B cell (primary cell): ENCODE measurements at places on chromosomes 2 and 18. TPM values are rescaled to one million over a fixed set of nuclear protein-coding genes. Genes with fewer than 3 reads are reported as not detected.

- no peaks in the 10 kb centered on the region for H3K4me1 ChIP-seq
- no peaks in the 10 kb centered on the region for H3K36me3 ChIP-seq
- no peaks in the 10 kb centered on the region for H3K27me3 ChIP-seq
- H3K27ac ChIP-seq = no peak overlapping the region
- H3K4me3 ChIP-seq = no peak overlapping the region
- DNase-seq = no peak
Measured at GRCh38 chr2:146821836-146822316, 1023.0 kb upstream of the ACVR2A start.

DNA sequence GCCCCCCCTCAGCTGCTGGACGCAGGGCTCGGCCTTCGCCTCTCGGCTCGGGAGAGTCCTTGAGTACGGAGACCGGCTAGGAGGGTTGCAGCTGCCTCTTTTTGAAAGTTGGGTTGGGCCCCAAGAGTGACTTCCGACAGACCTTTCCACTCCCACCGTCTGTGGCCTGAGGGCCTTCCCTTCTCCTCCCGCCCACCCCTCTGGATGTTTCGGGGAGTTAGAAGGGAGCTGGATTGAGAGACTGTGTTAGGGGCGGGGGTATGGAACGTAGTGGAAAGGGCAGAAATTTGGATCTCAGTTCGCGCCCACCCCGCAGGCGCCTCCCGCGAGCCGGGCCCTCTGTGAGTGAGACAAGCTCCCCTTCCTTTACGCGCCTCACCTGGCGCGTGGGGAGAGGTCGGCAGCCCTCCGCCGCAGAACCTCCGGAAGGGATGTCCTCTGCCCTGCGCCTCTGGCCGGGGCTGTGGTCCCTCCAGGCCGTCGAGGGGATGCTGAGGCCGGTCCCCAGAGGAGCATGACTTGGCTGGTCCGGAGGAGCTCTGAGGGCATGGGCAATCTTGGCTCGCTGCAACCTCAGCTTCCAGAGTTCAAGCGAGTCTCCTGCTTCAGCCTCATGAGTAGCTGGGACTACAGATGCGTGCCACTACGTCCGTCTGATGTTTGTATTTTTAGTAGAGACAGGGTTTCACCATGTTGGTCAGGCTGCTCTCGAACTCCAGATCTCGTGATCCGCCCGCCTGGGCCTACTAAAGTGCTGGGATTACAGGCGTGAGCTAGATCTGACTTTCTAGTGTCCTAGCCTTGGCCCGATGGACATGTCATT lies 15.9 kb downstream of the C2orf74 start:
- H3K4me1 ChIP-seq = peaks cover 42% of the 10 kb centered on the region
- peak; percentile 71 for DNase-seq
- H3K27me3 ChIP-seq = no peaks in the 10 kb centered on the region
- H3K36me3 ChIP-seq = peaks cover 38% of the 10 kb centered on the region
- H3K27ac ChIP-seq = peak overlapping the region; percentile 91
- H3K4me3 ChIP-seq = peak overlapping the region; percentile 52

- H3K36me3 ChIP-seq = no peaks in the 10 kb centered on the region
- H3K4me1 ChIP-seq = peaks cover 32% of the 10 kb centered on the region
- DNase-seq = peak; percentile 16
- H3K27me3 ChIP-seq = no peaks in the 10 kb centered on the region
- no peak overlapping the region for H3K4me3 ChIP-seq
Measured at GRCh38 chr2:234994438-234995321, 42.9 kb downstream of the SH3BP4 start.

- H3K4me3 ChIP-seq = no peak overlapping the region
- DNase-seq = no peak
- H3K27me3 ChIP-seq = no peaks in the 10 kb centered on the region
- no peak overlapping the region for H3K27ac ChIP-seq
- H3K36me3 ChIP-seq = no peaks in the 10 kb centered on the region
Measured at GRCh38 chr18:71760541-71760940, 783.6 kb downstream of the CBLN2 start.

Gene TMEM247
- polyA plus RNA-seq = not detected in 2 replicates

DNA sequence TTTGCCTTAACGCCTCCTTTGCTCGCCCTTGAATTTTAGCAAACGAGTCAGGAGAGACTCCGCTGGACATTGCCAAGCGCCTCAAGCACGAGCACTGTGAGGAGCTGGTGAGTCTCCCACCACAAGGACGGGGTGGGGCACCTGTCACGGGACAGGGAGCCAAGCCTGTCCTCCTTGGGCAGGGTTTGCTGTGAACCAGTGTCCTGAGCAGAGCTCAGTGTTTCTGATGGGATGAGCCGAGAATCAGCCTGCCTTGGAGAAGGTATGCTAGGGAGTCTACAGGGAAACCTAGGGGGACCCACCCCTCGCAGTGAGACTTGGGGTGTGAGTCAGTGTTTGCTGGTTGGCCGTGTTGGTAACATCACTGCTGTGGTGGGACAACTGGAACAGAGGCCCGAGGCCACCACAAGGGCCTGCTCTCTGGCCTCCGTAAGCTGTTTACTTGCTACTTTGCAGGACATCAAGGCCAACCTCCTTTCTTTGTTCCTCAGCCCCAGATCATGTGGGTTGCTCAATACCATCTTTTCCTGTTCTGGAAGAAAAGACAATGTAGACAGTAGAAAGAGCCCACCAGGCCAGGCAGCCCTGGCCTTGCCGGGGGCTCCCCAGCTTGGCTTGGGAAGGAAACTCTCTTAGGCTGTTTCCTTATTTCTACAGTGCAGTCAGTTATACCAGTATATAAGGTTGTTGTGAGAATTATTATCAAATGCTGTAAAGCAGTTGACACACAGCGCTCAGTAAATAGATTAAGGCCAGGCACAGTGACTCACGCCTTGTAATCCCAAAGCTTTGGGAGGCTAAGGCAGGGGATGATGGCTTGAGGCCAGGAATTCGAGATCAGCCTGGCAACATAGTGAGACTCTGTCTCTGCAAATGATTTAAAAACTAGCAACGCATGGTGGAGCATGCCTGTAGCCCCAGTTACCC lies 42.4 kb downstream of the ITGB1BP1 start:
- DNase-seq = no peak
- no peaks in the 10 kb centered on the region for H3K4me1 ChIP-seq
- H3K36me3 ChIP-seq = no peaks in the 10 kb centered on the region
- H3K27ac ChIP-seq = no peak overlapping the region
- H3K27me3 ChIP-seq = no peaks in the 10 kb centered on the region

GRCh38 chr18:23099621-23100020 lies 35.7 kb upstream of the CABLES1 start:
- H3K27ac ChIP-seq = no peak overlapping the region
- no peaks in the 10 kb centered on the region for H3K4me1 ChIP-seq
- DNase-seq = no peak
- H3K36me3 ChIP-seq = no peaks in the 10 kb centered on the region
- peaks cover 3% of the 10 kb centered on the region for H3K27me3 ChIP-seq

GRCh38 chr2:120465989-120466703 lies 120.2 kb downstream of the INHBB start:
- DNase-seq = no peak
- no peak overlapping the region for H3K4me3 ChIP-seq
- no peak overlapping the region for H3K27ac ChIP-seq
- H3K27me3 ChIP-seq = no peaks in the 10 kb centered on the region

- no peak overlapping the region for H3K27ac ChIP-seq
- no peak for DNase-seq
- no peaks in the 10 kb centered on the region for H3K27me3 ChIP-seq
- no peak overlapping the region for H3K4me3 ChIP-seq
- H3K4me1 ChIP-seq = no peaks in the 10 kb centered on the region
- no peaks in the 10 kb centered on the region for H3K36me3 ChIP-seq
Measured at GRCh38 chr18:31233621-31234275, 71.1 kb upstream of the DSC1 start.

GRCh38 chr2:120565929-120566328 lies 169.7 kb upstream of the GLI2 start:
- H3K4me3 ChIP-seq = no peak overlapping the region
- no peaks in the 10 kb centered on the region for H3K4me1 ChIP-seq
- no peaks in the 10 kb centered on the region for H3K27me3 ChIP-seq
- no peaks in the 10 kb centered on the region for H3K36me3 ChIP-seq
- no peak overlapping the region for H3K27ac ChIP-seq

DNA sequence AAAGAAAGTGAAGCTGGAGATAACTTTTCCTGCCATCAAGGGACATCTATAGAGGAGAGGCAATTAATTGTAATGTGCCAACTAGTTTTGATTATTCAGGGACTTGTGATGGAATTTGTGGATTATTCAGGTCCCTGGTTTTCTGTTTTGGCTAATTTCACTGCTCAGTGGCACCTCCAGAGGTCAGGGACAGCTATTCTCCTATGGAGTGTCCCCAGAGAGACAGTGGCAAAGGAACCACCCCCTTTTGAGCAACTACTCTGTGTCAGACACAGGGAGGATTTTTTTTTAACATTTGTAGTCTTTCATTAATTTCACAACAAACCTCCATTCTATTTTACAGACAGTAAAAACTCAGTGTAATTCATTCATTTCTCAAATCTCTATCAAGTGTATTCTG lies 206.0 kb upstream of the SPRED2 start:
- H3K4me1 ChIP-seq = no peaks in the 10 kb centered on the region
- H3K27ac ChIP-seq = no peak overlapping the region

DNA sequence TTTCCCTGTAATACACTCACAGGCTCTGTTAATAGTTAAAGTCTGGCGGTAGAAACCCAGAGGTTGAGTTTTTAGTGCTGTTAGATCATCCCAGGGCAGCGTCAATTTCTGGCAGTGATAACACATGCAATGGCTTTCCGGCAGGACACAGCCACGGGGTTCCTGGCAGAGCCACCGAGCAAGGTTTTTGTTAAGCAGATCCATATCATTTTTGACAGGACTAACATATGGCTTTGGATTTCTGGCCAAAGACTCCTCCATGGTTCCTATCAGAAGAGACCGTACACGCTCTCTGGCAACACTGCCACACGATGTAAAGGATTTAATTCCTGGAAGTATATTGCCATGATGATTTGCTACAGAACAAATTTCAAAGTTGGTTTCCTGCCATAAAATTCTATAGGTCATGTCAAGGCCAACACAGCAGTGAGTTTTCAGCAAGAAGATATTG lies 854.3 kb downstream of the LRRTM4 start:
- H3K36me3 ChIP-seq = no peaks in the 10 kb centered on the region
- H3K27ac ChIP-seq = no peak overlapping the region

Gene DOK6
- not detected in 2 replicates for polyA plus RNA-seq

GRCh38 chr2:146523196-146523595 lies 1321.6 kb upstream of the ACVR2A start:
- no peaks in the 10 kb centered on the region for H3K36me3 ChIP-seq
- no peaks in the 10 kb centered on the region for H3K4me1 ChIP-seq
- H3K4me3 ChIP-seq = no peak overlapping the region
- no peak for DNase-seq
- H3K27me3 ChIP-seq = no peaks in the 10 kb centered on the region

Gene MDH1B
- 0.17 TPM in 1 of 2 replicates, not detected in the other for polyA plus RNA-seq

Gene RGPD4
- not detected in 2 replicates for polyA plus RNA-seq

- DNase-seq = no peak
- H3K4me3 ChIP-seq = no peak overlapping the region
- H3K27ac ChIP-seq = no peak overlapping the region
- H3K4me1 ChIP-seq = peaks cover 17% of the 10 kb centered on the region
- H3K36me3 ChIP-seq = peaks cover 3% of the 10 kb centered on the region
Measured at GRCh38 chr2:101815739-101816391, 118.4 kb downstream of the MAP4K4 start.
